ENCODE measurements at places on chromosomes 1 and 21. TPM values are rescaled to one million over a fixed set of nuclear protein-coding genes. Genes with fewer than 3 reads are reported as not detected.

GRCh38 chr1:96076589-96076988 is 645.0 kb upstream of the PTBP2 start:
- no peak for DNase-seq

DNA sequence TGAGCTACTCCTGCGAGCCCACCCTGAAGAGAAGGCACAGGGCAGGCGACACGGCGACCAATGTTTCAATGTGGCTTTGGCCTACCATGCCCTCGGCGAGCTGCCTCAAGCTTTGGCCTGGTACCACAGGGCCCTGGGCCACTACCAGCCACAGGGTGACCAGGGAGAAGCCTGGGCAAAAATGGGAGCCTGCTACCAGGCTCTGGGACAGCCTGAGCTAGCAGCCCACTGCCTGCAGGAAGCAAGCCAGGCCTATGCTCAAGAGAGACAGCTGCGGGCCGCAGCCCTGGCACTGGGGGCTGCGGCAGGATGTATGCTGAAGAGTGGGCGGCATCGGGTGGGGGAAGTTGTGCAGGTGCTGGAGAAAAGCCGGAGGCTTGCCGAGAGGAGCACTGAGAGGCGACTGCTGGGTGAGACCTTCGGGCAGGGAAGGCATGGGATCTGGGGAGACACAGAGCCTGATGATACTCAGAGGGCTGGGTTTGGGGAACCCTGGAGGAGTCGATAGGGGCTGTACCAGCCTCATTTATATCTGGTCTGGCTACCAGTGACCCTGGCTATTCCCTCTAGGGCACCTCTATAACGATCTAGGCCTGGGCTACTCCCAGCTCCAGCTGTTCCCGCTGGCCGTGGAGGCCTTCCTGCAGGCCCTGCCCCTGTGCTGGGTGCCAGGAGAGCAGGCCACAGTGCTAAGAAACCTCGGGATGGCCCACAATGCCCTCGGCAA is 2.3 kb downstream of the TTC24 start:
- DNase-seq: no peak

GRCh38 chr1:246805135-246805716 is 81.0 kb downstream of the SCCPDH start:
- DNase-seq: no peak

DNA sequence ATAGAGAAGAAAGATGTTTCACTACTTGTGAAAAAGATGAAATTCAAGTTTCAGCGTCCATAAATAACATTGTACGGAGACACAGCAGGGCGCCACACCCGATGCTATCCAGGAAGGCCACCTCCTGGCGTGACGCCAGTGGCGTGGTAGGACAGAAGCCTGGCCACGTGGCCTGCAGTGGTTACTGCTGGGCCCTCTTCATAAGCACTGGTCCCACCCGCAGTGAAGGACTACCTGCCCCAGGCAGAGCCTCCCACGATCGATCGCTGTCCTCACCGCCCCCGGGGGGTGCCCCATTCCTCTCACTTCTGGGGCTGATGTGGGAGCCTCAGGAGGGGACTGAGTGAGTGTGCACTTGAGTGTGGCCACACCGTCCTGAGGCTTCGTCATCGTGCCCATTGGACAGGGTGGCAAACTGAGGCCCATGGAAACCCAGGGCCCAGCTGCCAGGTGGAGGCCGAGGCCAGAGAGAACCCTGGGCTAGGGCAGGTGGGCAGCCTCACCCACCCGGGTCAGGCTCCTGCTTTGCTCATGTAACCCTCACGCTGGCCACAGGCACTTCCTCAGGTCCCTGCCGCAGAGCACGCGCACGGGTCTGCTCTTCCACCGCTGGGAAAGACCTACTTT is 11.7 kb upstream of the HES5 start:
- DNase-seq: no peak

- DNase-seq: no peak
These were observed 15.7 kb downstream of the LSS start for GRCh38 chr21:46212721-46213484.

DNA sequence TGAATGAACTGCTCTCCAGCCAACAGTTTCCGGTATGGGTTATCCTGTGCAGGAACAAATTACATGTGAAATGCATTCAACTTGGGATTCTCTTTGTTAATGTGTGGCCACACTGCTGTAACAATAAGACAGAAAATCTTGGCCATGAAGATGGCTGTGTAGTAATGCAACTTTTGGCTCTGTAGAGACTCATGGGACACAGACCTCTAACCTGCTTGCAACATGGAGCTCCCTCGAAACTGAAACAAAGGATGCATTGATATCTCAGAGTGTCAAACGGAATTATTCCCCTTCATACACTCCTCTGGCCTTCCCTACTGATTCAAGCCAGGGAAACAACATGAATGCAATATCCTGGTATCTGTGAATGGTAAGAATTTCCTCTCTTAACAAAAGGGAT is 559.3 kb upstream of the ZRANB2 start:
- DNase-seq: no peak

- no peak for DNase-seq
These were observed 22.5 kb downstream of the NTMT2 start for GRCh38 chr1:170168265-170168664.

GRCh38 chr1:43935711-43936427 is 2.3 kb downstream of the ARTN start:
- peak; percentile 79 for DNase-seq

DNA sequence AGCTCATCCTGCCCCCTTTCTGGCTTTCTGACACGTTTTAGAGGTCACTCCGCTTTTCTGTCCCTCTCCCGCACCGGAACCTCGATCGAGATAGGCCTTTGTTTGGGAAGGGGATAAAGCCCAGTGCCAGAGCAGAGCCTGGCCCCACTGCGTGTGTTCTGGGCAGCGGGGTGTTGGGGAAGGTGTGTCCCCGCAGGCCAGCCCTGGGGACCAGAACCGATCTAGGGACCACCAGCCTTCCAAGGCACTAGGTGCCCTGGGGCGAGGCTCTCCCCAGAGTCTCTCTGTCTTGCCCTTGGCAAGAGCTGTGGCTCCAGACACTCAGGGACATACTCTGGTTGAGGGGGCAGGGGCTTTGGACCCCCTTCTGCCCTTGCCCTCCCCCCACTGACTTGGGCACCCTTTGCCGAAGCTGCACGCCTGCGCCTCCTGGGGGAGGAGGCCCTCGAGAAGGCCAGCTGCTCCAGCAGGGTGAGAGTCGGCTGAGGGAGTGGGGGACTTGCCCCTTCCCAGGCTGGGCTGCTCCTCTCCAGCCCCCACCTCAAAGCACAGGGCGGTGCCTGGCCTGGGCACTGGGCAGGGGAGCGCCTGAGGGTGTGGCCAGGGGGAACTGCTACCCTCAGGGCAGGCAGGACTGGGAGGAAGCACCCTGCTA is 16.4 kb downstream of the PRXL2B start:
- DNase-seq: no peak

DNA sequence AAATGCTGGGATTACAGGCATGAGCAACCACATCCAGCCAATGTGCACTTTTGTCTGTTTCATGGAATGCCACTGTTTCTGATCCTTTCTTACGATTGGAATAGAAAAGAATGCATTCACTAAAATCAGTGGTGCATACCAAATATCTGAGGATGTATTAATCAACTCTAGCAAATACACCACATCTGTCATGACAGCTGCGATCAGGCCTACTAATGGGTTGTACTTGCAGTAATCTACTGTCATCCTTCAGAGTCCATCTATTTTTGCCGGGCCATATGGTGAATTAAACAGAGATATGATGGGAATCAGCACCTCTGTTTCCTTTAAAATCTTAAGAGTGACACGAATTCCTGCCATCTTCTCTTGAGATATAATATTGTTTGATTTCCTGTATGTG is 8.5 kb upstream of the USP1 start:
- DNase-seq: no peak

GRCh38 chr1:23376890-23377811 is 7.5 kb upstream of the ZNF436 start:
- no peak for DNase-seq

- DNase-seq: no peak
These were observed 373.9 kb downstream of the VAV3 start for GRCh38 chr1:107590900-107591622.

- no peak for DNase-seq
These were observed 403.7 kb downstream of the LTN1 start for GRCh38 chr21:28588997-28589396.

GRCh38 chr21:17650292-17650691 is 37.6 kb upstream of the BTG3 start:
- DNase-seq: no peak

DNA sequence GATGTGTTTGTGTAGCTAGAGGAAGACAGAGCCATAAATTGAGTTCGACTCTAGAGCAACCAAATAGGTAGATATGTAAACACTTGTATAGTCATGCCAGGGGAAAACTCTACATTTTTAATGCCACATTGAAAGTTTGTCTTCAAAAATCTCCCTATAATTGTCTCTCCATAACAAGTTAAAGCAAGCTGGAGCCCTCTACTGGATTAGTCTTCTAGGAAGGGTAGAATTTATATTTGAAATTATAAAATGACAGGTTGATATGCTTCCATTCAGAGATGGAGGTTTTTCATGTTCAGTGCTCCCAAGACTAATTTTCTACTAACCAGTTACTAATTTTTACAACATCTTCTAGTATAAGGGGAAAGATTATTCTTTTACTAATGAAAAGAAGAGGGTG is 13.1 kb upstream of the COL24A1 start:
- DNase-seq: no peak

GRCh38 chr1:242147096-242147976 is 148.4 kb upstream of the MAP1LC3C start:
- DNase-seq: no peak

DNA sequence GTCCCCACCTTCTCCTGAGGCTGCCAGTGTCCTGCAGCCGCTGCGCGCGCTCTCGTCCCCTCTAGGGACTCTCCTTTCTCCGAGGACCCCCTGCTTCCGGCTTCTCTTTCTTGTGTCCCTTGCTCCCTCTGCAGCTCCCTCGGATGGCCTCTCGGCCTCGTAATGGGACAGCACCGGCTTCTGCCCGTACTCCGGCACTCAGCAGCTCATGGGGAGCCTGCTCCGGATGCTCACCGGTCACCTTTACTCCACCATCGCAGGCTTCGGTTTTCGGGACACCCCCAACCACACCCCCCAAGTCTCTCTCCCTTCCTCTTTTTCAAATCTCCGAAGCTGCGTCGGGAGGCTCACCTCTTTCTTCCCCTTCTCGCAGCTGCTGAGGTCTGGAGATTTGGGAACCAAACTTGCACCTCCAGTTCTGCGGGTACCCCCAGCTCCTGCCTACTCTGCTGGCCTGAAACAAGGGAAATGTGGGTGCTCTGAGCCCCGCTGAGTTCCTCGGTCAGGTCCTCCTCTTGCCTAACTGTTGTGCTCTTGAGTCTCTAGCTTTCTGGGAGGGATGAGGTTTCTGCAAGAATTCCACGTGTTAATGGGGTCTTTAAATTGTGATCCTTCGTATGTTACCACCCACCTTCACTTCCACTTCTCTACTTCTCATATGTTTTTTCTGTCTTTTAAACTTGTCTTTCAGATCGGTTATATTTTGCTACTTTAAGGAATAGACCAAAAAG is 930 bp downstream of the CDC14A start:
- DNase-seq: no peak

DNA sequence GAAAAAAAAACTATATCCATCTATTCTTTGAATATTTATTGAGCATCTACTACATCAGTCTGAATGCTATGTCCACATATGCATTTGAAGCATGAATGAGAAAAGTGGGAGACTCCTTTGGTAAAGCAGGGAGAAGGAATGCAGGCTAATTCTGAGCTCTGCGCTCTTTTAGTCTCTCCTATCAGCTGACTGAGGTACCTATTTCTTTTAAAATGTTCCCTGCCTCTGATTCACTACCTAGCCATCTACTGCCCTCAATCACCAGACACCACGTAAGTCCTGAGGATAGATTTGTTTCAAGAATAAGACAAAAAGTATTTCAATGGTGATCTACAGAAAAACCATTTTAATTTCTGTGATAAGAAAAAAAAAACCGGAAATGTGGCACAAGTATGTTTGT is 3.8 kb upstream of the RGS13 start:
- DNase-seq: no peak

DNA sequence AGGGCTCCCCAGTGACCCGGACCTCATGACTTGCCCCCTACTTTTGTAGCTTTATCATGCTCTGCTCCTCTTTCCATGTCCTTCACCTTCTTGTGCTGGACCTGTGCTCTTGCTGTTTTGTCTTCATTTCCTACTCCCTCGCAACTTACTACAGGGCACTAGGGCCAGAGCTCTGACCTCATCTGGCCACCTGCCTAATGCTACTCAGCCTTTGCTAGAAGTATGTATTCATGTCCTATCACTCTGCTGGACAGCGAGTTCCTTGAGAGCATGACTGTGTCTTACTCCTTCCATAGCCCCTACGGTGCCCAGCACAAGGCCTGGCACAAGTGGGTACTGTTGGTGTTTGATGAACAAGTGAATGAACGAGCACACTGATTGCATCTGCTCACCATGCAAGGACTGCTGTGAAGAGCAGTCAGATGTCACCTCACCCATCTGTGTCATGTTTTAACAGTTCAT is 1.9 kb downstream of the MTFR1L start:
- DNase-seq: no peak

Gene LRRC38
- total RNA-seq: not detected

Gene RGS4
- 3.4 TPM for total RNA-seq

Gene ERG
- total RNA-seq: 2.6 TPM

Gene AMY2A
- 4,541 TPM for total RNA-seq

Gene TFF3
- total RNA-seq: 5.9 TPM

Gene PRELP
- 1.2 TPM for total RNA-seq

Gene LCE2A
- total RNA-seq: not detected

Gene PLA2G4A
- 2.0 TPM for total RNA-seq

Gene FAM151A
- not detected for total RNA-seq

Gene TNNT2
- total RNA-seq: 1.2 TPM

Gene FCER1A
- total RNA-seq: not detected

Gene ZNF644
- 25.4 TPM for total RNA-seq

Gene ST6GALNAC3
- 0.95 TPM for total RNA-seq

Gene BEND5
- total RNA-seq: 2.3 TPM

Data from pancreas (tissue), 10 donors.